ENCODE measurements at places on chromosomes 1 and 21.

DNA sequence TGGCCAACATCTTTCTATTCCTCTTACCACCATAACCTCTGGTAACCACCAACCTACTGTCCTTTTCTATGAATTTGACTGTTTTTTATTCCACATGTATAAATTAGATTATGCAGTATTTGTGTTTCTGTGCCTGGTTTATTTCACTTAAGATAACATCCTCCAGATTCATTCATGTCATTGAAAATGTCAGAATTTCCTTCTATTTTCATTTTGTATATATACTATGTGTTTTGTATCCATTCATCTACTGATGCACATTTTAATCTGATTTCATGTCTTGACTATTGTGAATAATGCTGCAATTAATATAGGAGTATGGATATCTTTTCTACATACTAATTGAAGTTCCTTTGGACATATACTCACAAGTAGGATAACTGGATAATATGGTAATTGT, 403.2 kb downstream of the NCAM2 start:
- DNase-seq = no peak

DNA sequence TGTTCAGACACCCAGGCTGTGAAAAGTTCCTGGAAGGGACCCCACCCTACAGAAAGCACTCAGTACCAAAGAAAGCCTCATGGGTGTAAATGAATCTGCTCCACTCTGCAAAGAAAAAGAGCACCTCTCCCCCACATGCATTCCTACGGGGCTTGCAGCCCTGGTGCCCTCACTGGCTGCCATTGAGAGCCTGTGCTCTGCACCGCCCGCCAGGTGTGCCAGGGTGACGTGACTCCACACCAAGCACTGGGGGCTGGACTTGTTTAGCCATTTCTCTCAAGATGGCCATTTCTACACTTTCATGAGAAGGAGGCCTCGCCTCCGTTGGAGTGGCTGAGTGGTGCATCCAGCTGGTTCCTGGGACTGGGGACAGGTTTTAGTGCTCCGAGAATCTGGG, 380.5 kb upstream of the VAMP3 start:
- no peak for DNase-seq

- DNase-seq = peak; percentile 68
These were observed 135.9 kb downstream of the TM2D1 start for GRCh38 chr1:61588736-61589672.

GRCh38 chr1:243267914-243268653, 12.2 kb downstream of the SDCCAG8 start:
- peak; percentile 51 for DNase-seq

DNA sequence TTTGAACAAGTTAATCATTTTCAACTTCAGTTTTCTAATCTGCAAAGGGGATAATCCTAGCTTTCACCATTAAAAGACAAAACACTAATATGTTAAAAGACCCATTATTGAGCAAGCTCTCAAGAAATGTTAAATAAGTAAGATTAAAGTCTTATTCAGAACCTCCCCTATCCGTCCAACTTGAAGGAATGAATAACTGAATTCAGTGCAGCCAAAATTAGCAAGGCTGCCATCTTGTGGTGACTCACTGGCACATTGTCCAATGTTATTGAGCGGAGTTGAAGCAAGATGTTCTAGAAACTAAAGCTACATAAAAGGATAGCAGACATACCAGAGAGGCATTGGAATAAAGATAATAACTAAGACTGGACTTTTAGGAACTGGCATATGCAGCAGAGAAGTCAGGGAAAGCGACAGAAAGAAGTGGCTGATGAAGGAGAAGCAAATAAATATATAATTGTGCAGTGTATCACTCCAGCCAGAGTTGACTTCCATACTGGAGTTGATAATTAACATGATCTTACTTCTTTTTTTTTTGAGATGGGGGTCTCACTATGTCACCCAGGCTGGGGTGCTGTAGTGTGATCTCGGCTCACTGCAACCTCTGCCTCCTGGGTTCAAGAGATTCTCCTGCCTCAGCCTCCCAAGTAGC, 8.2 kb upstream of the CAP1 start:
- DNase-seq = peak; percentile 68

DNA sequence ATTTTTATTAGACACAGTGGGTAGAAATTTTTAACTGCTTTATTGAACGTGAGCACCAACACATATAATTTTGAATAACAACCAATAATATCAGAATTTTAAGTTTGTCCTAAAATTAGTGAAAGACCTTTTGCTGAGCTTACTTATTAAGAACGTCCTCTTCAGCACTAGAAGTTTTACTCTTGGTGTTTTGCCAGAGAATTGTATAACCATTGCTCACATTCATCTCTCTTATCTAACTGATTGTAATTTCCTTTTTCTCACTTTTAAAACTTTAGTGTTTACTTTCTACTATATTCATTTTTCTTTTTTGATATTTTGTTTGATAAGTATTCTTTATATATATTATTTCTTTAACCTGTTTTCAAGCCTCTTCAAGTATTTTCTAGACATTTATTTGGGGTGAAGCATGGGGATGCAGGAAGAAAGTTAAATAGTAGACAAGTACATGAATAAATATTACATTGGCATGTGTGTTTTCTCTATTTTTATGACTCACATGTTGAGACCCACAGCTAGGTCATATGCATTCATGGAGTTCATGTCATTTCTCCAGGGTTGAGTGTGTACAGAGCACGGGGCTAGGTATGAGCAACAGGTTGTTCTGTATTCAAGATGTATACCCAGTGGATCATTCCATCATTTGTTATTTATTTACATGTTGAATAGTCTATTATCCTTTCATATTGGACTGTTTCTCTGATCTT, 90.6 kb downstream of the ATP6V1G3 start:
- DNase-seq = peak; percentile 59

- DNase-seq = peak; percentile 54
These were observed 26.8 kb downstream of the TMEM201 start for GRCh38 chr1:9615316-9616063.

- peak; percentile 13 for DNase-seq
These were observed 642 bp upstream of the ST3GAL3 start for GRCh38 chr1:43706598-43707189.

GRCh38 chr1:215584389-215584788, 17.3 kb downstream of the KCTD3 start:
- DNase-seq = no peak

GRCh38 chr1:39376656-39377055, 114.8 kb upstream of the BMP8A start:
- no peak for DNase-seq

GRCh38 chr1:244356376-244356775, 95.3 kb downstream of the ADSS2 start:
- DNase-seq = no peak

- DNase-seq = no peak
These were observed 106.0 kb downstream of the PCNX2 start for GRCh38 chr1:233189526-233189925.

GRCh38 chr1:47227341-47228232, 4.4 kb downstream of the TAL1 start:
- peak; percentile 35 for DNase-seq

GRCh38 chr1:94745742-94746141, 74.4 kb upstream of the SLC44A3 start:
- no peak for DNase-seq

DNA sequence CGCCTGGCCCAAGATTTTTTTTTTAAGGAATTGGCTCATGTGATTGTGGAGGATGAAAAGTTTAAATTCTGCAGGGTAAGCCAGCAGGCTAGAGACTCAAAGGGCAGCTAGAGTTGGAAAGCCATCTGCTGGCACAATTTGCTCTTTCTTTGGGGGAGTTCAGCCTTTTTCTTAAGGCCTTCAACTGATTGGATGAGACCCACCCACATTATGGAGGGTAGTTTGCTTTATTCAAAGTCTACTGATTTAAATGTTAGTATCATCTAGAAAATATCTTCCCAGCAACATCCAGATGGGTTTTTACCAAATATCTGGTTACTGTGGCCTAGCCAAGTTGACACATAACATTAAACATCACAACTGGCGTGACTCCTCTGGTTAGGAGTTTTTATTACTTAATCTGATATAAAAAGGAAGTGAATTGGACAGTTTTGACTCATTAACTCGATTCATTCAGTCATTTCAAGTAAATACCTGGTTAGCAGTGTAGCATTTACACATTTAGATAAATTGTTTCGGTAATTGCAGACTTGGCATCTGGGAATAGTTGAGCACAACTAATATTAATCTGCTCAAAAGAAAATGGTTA, 12.4 kb downstream of the HOOK1 start:
- no peak for DNase-seq

DNA sequence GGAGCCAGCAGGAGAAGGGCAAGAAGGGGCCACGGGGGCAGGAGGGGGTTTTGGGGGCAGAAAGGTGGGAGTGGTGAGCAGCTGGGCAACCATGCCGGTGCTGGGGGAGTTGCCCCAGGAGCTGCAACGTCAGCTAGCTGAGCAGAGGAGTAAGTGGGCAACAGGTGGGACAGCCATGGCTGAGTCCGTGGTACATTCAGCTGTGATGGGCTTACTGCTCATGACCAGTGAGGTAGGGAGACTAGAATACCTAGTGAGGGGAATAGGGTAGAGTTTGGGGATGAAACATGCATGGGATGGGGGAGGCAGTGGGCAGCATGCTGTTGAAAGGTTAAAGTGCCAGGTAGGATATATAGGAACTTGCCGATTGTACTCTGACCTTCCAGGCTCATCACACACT, 2.4 kb downstream of the USP21 start:
- no peak for DNase-seq

DNA sequence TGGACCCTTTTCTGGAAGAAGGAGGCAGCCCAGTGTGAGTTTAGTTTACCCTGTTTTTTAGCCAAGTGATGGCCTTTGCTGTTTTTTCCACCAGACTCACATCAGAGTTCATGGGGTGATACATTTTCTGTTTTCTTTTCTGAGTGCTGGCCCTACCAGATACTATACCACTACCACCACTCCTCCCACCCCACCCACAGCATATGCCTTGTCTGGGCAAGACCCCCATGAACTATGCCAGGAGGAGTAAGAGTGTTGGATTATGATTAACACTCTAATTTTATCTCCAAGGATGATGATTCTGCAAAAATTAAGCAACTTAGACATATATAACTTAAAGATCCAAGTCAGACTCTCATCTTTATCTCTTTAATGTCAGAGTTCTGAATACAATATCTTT, 26.1 kb downstream of the FABP3 start:
- DNase-seq = no peak

GRCh38 chr21:44083631-44084291, 23.4 kb upstream of the PWP2 start:
- DNase-seq = peak; percentile 78

DNA sequence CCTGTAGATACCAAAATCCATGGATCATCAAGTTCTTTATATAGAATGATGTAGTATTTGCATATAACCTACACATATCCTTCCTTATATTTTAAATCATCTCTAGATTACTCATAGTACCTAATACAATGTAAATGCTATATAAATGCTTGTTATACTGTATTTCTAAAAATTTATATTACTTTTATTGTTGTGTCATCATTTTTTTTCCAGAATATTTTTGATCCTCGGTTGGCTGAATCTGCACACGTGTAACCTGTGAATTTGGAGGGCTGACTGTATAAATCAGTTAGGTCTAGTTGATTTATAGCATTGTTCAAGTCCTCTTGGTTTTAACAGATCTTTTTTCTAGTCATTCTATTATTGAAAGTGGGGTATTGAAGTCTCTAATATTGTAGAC, 23.3 kb downstream of the OBSCN start:
- DNase-seq = no peak

GRCh38 chr1:87642581-87643221, 314.0 kb downstream of the LMO4 start:
- no peak for DNase-seq

- DNase-seq = no peak
These were observed 4.1 kb upstream of the LCE7A start for GRCh38 chr1:152855661-152856060.

GRCh38 chr1:165527251-165528007, 16.4 kb upstream of the LRRC52 start:
- no peak for DNase-seq

GRCh38 chr1:44682883-44683265, 8.4 kb downstream of the ARMH1 start:
- DNase-seq = no peak

GRCh38 chr1:72241397-72241796, 40.9 kb downstream of the NEGR1 start:
- no peak for DNase-seq

DNA sequence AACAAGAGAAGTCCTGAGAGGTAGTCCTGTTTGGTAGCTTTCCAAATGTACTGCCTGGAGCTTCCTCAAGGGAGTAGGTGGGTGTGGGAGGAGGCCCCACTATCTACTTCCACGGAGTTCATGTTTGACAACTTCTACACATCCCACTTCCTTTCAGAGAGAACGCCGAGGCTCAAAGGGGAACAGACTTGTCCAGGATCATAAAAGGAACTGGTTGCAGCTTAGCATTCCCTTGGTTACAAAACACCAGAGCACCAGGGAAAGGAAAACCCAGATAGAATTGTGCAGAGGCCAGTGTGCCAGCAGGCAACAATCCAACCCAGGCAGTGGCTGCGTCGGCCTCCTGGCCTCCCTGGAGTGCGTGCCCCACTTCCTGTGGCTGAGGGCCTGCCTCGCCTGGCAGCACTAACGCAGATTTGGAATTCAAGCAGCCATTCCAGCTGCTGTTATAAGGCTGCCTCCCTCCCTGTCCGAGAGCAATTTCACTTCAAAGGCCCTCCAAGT, 4.2 kb upstream of the RAP1GAP start:
- peak; percentile 51 for DNase-seq

DNA sequence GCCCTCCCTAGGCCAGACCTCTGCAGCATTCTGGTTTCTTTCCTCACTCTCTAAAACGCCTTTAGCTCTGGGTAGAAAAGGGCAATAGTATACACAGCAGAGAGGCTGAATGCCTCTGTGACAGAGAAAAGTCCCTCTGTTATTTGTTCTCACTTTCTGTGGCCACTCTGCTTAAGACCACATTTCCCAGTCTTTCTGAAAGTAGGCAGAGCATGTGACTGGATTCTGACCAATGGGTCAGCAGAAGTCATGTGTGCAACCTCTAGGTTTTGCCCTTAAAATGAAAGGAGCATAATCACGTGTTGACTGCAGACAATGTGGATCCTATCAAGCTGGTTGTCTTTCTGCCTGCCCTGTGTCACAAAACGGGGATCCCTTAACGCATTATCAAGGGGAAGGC, 79.7 kb upstream of the MARK1 start:
- no peak for DNase-seq

DNA sequence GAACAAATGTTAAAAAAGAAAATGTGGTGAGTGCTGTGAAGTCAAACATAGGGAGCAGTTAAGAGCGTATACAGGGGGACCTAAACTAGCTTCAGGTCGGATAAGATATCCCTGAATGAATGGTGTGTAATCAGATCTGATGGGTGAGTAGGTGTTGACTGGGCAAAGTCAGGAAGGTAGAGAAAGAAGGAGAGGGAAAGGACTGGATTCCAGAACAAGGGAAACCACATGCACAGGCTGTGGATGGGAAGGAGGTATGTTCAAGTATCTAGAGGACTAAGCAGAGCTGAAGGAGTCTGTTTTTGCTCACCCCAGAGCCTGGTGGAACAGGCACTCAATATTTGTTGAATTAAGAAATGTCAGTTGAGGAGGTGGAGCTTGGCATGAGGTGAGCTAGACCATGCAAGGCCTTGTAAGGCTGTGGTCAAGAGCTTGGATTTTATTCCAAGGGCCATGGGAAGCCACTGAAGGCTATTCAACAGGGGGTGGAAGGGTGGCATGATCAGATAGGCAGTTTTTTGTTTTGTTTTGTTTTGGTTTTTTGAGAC, 27.4 kb downstream of the MAP7D1 start:
- DNase-seq = no peak

Measured in lung microvascular endothelial cell (primary cell).